Stimulated activated CD4-positive, alpha-beta T cell treated with anti-CD3 and anti-CD28 coated beads, Interleukin-2, amount 100 ng/mL, for 24 hours (primary cell): ENCODE measurements at places on chromosomes 2 and 18.

- no peak for DNase-seq
These were observed 138.4 kb upstream of the HDAC4 start for GRCh38 chr2:239539083-239539775.

GRCh38 chr2:74507926-74508520 is 528 bp upstream of the PCGF1 start:
- DNase-seq, result no peak

- DNase-seq, result peak; percentile 1
These were observed 1186.3 kb upstream of the CELF4 start for GRCh38 chr18:38751898-38752297.

- no peak for DNase-seq
These were observed 75.2 kb downstream of the NBAS start for GRCh38 chr2:15485949-15486348.
